ENCODE measurements at places on chromosomes 11 and 22.

DNA sequence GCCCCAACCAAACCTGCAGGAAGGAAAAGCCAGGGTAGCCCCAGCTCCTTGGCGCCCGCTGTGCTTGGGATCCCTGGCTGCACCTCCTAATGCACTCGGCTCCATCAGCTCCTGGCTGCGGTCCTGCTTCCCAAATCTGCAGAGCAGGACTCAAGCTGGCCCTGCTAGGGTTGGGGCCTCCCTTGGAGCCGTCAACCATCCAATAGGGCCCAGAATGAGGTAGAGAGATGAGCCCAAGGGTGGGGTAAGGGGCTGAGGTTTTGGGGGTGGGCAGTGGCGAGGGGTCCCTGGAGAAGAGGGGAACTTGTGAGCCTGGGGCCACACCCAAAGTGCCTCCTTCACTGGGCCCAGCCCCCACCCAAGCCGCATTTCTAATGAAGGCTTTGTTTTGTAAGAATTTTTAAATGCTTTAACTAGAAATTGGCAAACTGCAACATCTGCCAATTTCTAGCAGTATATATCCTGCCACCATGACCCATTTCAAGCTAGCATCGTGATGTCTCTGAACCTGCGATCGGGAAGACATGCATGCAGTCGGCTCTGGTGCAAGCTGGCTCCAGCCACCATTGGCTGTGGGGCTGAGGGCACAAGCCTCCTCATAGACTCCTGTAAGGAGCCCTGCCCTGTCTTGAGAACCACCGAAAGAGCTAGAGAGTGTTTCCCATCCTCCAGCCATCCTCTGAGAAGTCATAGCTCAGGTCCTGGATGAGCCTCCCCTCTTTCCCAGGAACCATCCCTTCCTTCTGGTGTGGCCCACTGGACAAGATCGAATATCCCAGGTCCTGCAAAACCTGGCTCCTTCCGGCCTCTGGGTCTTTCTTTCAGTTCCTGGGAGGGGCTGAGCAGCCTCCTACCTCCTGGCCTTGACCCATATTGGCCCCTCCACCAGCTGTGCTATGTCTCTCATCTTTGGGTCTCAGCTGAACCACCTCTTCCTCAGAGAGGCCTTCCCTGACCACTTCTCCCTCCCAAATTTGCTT, 15.5 kb downstream of the C1QTNF6 start:
- no peaks in the 10 kb centered on the region for H3K27me3 ChIP-seq
- no peak overlapping the region for H3K4me3 ChIP-seq
- H3K36me3 ChIP-seq, result no peaks in the 10 kb centered on the region

GRCh38 chr11:75339685-75340409, 11.6 kb downstream of the ARRB1 start:
- no peak overlapping the region for H3K27ac ChIP-seq
- no peak for DNase-seq
- no peaks in the 10 kb centered on the region for H3K36me3 ChIP-seq
- no peak overlapping the region for H3K4me3 ChIP-seq
- no peaks in the 10 kb centered on the region for H3K27me3 ChIP-seq
- H3K4me1 ChIP-seq, result peaks cover 71% of the 10 kb centered on the region

GRCh38 chr22:46432164-46433068, 96.9 kb downstream of the TRMU start:
- H3K27ac ChIP-seq, result peak overlapping the region; percentile 90
- peaks cover 46% of the 10 kb centered on the region for H3K4me1 ChIP-seq
- H3K36me3 ChIP-seq, result no peaks in the 10 kb centered on the region
- DNase-seq, result peak; percentile 73

DNA sequence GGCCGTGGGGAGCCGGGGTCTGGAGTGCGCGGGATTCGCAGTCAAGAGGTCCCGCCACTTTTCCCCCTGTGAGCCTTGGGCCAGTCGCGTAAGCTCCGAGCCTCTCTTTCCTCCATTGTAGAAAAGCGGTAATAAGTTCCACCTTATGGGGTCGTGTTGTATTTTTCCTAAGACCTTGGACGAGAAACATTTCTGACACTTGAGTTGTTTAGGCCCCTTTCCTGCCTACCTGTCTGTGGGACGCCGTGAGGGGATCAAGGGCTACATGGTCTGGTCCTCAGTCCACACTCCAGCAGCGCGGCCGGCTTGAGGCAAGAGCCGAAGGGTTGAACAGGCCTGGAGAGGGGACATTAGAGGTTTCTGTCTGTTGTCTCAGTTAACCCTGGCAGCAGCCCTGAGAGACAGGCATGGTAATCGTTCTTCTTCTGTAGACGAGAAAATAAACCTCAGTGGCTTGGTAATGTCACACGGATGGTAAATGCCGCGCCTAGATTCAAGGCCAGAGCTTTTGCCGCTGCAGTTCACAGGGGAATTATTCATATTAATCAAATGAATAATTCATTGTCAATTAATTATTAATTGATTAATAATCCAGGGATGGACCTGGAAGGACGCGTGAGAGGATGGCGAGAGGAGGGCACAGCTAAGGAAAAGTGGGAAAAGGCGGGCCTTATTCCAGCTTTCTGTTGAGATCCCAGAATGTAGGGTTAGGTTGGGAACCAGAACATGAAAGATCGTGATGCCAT, 545 bp downstream of the FEN1 start:
- H3K36me3 ChIP-seq, result peaks cover 20% of the 10 kb centered on the region
- no peak for DNase-seq
- H3K27me3 ChIP-seq, result no peaks in the 10 kb centered on the region
- peaks cover 22% of the 10 kb centered on the region for H3K4me1 ChIP-seq

DNA sequence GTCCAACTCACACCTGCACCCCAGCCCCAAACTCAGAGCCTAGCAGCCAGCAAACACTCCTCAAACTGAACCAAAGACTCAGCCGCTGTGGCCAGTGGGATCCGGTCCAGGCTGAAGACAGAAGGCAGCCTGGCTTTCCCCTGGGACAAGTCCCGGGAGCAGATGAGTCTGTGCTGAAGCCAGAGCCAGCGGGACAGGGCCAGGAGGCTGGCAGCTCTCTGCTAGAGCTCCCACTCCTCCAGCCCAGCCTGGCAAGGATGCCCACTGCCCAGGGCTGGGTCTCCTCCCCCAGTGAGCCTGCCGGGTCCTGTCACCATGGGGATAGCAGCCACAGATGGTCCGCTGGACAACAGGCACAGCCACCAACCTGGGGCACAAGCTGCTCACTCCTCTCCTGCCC, 42.9 kb upstream of the PRR5 start:
- no peaks in the 10 kb centered on the region for H3K36me3 ChIP-seq
- H3K4me1 ChIP-seq, result peaks cover 13% of the 10 kb centered on the region
- no peak for DNase-seq
- H3K4me3 ChIP-seq, result no peak overlapping the region
- no peaks in the 10 kb centered on the region for H3K27me3 ChIP-seq

DNA sequence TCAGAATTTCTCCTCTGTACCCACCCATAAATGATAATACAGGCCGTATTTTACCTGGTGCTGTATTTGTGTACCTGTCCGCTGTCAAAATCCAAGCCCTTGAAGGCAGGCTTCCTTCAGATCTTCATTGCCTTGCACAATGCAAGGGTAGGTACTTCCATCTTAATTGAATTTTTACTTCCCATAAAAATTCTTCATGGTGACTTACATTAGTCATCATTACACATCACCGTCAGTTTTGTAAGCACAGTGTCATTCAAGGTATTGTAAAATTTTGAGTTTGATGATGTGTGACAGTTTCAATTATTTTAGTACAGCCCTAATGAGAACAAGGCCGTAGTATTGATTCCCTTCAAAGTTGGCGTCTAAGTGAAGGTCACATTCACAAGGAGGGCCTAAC, 770 bp upstream of the TSG101 start:
- H3K36me3 ChIP-seq, result no peaks in the 10 kb centered on the region
- H3K4me3 ChIP-seq, result peak overlapping the region; percentile 77
- no peaks in the 10 kb centered on the region for H3K4me1 ChIP-seq
- H3K27ac ChIP-seq, result peak overlapping the region; percentile 93

GRCh38 chr22:29263791-29264276, 3.9 kb downstream of the RHBDD3 start:
- H3K4me1 ChIP-seq, result peaks cover 12% of the 10 kb centered on the region
- no peaks in the 10 kb centered on the region for H3K27me3 ChIP-seq
- H3K4me3 ChIP-seq, result no peak overlapping the region
- peaks cover 13% of the 10 kb centered on the region for H3K36me3 ChIP-seq
- DNase-seq, result no peak
- no peak overlapping the region for H3K27ac ChIP-seq

DNA sequence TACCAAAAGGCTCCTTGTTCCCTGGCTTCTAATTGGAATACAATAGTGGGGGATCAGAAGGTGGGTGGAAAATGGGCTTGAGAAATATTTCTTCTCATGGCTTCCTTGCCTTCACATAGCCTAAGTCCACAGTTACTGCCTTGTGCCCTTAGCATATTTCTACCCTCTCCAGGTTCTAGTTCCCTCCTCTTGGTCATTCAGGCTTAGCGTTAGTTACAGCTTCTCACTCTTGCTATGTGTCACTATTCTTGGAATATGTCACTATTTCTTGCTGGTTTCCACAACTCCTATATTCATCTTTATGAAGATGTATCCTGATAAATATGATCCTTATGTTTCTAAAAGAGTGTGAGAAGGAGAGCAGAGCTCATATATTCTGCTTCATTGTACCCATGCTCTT, 2.5 kb downstream of the OR2D2 start:
- H3K36me3 ChIP-seq, result no peaks in the 10 kb centered on the region
- H3K27ac ChIP-seq, result no peak overlapping the region
- DNase-seq, result no peak
- H3K4me3 ChIP-seq, result no peak overlapping the region
- H3K27me3 ChIP-seq, result no peaks in the 10 kb centered on the region
- no peaks in the 10 kb centered on the region for H3K4me1 ChIP-seq

- H3K27me3 ChIP-seq, result no peaks in the 10 kb centered on the region
- no peaks in the 10 kb centered on the region for H3K4me1 ChIP-seq
- no peaks in the 10 kb centered on the region for H3K36me3 ChIP-seq
- H3K27ac ChIP-seq, result peak overlapping the region; percentile 20
Measured at GRCh38 chr11:36376009-36376887, 80.2 kb downstream of the PRR5L start.

DNA sequence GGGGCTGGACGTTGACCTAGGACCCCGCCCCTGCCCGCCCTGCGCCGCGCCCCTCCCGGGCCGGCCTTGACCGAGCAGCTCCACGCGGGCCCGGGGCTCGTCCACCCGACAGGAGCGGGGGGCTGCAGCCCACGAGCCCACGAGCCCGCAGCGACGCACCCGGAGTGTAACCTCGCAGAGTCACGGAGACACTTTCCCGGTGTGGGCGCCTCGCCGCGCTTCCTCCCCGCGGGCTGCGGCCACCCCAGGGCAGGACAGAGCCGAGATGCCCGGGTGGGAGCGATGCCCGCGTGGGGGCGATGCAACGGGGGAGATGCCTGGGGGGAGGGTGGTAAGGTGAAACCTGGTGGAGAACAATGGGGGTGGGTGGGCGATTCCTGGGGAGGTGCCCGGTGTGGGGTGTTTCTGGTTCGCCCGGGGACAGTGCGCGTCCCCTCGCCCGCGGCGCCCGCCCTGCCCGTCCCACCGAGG, 4.9 kb upstream of the ZBED4 start:
- no peaks in the 10 kb centered on the region for H3K36me3 ChIP-seq
- no peak overlapping the region for H3K27ac ChIP-seq
- H3K4me1 ChIP-seq, result peaks cover 16% of the 10 kb centered on the region
- H3K4me3 ChIP-seq, result no peak overlapping the region
- peaks cover 18% of the 10 kb centered on the region for H3K27me3 ChIP-seq
